Spinal cord (tissue), 10 donors: ENCODE measurements at places on chromosomes 6 and 20.

- no peak for DNase-seq
Observed at GRCh38 chr6:54191461-54191860, 80.2 kb downstream of the MLIP start.

DNA sequence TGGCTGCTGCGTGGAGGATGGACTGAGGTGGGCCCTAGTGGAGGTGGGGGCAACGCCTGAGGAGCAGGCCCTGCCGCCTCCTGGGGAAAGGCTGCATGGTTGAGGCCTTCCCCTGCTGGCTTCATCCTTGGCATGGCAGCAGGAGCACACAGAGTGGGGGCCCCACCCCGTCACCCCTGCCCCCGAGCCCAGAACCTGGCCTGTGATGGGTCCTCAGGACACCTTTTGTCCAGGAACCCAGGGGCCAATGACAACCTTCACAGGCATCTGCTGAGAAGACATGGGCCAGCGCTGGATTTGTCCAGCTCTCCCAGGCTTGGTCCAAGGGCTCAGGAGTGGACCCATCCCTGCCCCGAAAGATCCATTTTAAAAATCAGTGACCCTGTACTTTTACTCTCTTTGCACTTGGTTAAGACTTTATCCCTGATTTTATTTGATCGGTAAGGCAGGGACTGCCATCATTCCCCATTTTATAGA is 575 bp upstream of the SLC17A9 start:
- DNase-seq, result no peak

DNA sequence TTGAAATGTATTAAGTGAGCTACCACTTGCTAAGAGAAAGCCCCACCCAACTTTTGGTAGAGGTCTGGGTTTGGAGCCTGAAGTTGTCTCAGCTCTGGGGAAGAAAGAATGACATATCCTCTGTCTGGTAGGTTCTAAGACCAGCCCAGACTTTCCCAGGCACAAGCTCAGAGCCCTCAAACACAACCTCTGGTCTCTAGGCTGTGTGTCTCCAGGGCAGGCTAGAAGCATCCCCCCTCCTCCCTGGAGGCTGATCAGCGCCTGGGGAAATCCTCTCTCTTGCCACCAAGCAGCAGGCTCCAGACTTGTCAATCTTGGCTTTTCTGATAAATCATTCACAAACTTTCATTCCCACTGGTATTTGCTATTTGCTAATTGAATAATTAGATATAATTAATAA is 226.5 kb upstream of the CST7 start:
- DNase-seq, result no peak

DNA sequence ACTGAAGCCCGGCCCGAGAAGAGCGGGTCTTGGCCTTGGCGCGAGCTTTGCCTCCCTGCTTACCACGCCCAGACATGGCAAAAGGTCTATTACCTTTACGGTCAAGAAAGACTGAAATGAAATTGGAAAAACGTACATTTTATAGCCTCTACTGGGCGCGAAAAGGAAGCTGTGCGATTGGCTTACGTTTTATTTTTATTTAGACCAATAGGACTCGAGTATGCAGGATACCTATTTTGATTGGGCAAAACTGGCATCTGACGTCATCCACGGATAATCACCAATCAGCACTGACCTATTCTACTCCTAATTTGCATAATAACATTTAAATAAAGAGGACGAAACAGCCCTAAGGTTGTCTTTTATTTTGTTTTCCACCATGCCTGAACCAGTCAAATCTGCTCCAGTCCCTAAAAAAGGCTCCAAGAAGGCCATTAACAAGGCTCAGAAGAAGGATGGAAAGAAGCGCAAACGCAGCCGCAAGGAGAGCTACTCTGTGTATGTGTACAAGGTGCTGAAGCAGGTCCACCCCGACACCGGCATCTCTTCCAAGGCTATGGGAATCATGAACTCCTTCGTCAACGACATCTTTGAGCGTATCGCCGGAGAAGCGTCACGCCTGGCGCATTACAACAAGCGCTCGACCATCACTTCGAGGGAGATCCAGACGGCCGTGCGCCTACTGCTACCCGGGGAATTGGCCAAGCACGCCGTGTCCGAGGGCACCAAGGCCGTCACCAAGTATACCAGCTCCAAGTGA is 97.4 kb downstream of the OR2B2 start:
- DNase-seq, result peak; percentile 92

GRCh38 chr6:161091972-161092701 is 100.6 kb downstream of the MAP3K4 start:
- DNase-seq, result no peak

DNA sequence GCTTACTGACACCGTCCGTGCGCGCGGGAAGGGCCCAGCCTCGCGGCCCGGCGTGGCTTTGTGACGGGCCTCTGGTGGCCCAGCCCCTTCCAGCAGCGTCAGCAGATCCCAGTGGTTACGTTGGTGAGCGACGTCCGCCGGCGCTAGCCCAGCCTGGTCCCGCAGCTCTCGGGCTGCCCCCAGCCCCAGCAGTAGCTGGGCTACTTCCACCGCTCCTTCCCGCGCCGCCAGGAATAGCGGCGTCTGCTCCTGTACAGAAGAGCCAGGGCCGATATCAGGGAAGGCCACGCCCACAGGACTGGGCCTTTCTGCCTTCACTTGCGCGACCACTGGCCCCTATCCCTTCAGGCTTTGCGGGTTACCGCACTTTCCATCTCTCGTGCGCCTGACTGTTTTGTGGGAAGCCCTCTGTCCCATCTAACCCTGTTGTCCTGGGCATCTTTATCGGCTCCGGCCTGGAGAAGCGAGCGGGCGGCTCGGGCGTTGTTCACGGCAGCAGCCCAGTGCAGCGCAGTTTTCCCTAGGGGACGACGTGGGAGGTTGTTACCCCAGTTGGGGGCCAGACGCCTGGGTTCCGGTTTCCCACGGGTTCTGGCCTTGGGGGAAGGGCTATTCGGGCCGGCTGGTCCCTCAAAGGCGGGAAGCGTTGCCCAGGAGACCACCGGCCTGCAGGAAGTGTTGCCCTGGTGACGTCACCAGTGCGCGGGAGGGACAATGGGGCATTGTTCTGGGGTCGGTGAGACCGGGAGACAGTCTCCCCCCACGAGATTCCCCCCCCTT is 3.6 kb upstream of the GPSM3 start:
- DNase-seq, result peak; percentile 97

DNA sequence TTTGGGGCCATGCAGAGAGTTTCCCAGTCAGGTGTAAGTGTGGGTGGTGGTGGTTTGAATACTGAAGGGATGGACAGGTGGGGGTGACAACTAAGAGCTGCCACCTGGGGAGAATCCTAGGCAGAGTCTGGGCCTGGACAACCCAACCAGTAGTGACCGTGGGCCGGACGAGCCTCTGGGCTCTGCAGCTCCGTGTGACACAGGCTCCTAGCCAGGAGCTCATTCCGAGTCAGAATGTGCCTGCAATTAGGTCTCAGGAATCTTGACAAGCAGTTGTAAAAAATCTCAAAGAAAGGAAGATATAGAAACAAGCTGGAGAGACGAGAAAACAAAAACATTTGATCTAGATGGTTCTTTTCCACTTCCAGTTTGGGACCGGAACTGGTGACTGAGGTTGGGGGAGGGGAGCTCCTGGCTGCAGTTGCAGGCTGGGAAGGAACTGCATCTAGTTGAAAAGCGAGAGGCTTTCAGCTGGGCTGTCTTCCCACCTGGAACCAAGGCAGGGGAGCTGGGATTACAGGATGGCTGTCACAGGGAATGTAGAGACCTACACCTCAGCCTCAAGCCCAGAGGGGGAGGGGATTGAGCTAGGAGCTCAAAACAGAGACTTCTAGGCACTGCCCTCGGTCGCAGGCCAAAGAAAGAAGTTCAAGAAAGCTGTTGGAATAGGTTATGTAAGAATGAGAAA is 156.9 kb downstream of the PAX1 start:
- no peak for DNase-seq

DNA sequence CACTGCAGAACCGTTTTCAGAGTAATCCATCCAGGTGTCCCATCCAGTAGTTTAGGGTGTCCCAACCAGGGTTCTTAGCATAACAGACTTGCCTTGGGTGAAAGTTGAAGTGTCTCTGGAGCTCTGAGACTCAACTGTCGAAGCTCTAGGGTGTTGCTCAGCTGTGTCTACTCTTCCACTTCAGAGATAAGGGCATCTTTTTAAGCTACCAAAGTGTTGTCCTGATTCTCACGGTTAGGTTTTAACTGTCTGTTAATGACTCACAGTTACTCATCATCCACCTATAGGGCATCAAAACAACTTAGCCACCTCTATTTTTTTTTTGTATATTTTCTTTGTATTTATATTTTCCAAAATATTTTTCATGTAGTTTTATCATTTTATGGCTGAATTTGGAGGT is 36.9 kb upstream of the TBX18 start:
- DNase-seq, result no peak

GRCh38 chr6:158863646-158864045 is 44.5 kb upstream of the EZR start:
- DNase-seq, result no peak

- DNase-seq, result no peak
Observed at GRCh38 chr6:135938576-135939207, 87.2 kb downstream of the PDE7B start.

DNA sequence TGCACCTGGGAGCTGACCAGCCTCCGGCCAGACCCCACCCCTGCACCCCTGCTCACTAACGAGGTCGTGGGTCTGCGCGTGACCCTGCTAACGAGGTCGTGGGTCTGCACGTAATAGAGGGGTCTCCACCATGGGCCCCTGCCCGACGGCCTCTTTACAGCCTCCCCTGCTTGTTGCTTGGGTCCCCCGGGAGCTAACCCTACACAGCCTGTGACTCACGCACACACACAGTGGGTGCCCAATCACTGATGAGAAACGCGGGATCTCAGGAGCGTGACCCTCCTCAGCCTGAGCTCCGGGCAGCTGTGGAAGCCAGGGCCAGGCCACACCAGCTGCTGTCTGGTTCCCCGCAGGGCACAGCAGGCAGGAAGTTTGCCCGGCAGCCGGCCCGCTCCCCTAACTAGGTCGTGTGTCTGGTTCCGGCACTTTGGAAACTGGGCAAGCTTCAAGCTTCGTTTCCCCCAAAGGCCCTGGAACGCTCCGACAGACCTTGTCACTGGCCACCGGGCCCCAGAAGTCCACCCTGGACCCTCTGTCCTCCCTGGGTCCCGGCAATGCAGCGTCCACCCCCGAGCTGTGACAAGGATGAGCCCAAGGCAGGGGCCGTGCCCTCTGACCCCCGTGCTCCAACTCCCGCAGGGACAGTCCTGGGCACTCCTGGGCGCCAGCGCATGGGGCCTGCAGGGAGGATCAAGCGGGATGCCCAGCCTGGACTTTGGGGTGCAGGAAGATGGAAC is 767 bp downstream of the PTK6 start:
- no peak for DNase-seq

- DNase-seq, result no peak
Observed at GRCh38 chr6:34181908-34182307, 36.0 kb upstream of the GRM4 start.

DNA sequence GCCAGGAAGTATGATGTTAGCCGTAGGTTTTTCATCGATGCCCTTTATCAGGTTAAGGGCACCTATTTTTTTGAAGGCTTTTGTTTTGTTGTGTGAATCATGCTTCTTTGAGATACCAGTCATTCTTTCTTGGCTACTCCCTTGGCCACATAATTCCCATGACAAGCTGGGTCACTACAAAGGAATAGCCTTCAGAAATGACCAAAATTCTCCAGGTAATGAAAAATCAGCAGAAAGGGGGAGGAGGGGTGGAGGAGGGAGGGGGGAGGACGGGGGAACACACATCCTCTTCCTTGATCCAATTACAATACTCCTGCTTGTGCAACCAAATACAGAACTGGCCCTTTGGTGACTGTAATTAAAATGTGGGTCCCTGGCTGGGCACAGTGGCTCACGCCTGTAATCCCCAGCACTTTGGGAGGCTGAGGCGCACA is 21.7 kb upstream of the TGM2 start:
- no peak for DNase-seq

GRCh38 chr6:144340541-144341371 is 55.6 kb downstream of the UTRN start:
- DNase-seq, result no peak

DNA sequence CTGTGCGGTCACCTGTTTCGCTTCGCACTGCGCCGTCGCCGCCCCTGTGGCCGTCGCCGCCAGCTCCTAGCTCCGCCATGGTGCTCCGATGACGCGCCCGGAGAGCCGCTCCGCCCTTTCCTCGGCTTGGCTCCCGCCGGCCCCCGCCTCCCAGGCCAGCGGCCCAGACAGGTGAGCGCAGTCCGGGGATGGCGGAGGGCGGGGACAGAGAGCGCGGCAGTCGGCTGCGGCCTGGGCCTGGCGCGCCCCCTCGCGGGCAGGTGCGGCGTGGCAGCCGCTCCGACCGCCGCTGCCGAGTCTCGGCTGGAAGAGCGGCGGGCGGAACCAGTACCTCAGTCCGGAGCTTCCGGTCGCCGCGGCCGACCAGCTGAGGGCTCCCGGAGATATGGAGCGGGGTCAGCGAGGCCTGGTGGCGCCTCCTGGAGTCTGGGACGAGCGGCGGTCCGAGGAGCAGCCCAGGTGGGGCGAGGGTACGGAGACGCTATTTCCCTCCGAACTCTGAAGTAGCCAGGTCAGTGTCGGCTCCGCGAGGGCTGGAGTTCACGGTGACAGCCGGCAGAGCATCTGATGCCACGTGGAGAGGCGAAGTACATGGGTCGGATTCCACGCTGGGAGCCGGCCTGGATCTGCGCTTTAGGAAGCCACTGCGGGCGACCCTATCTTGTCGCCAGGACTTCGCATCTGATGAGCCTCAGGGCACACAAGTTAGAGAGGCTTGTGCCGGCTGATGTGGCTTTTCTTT is at the start of gene MAP7:
Gene MAP7 (minus strand): TSS at position 93 of the 742 bp plus-strand sequence. CDS start 14 bp downstream, at position 79.
- DNase-seq, result no peak

DNA sequence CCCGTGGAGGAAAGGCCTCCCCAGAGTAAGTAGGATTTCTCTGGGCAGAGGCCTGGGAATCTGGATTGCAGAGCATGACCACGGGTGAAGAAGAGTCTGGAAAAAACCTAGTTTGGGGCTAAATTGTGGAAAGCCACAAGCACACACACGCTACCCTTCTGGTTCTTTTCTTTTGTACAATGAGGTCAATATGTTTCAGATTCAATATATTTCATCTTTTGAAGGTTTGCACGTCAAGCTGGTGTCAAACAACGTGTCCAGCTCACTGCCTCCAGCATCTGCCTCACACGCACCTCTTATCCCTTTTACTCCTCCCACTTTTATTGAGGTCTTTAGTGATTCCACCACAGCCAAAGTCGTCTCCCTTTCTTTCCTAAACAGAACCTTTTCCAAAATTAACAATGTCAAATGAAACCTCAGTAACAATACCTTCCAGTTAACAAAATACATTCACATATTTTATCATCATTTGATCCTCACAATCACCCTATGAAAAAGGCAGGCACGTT is 773 bp upstream of the EPB41L2 start:
- no peak for DNase-seq

- no peak for DNase-seq
Observed at GRCh38 chr6:116118608-116119007, 7.3 kb downstream of the COL10A1 start.

GRCh38 chr6:7906741-7907140 is 3.8 kb downstream of the TXNDC5 start:
- no peak for DNase-seq

DNA sequence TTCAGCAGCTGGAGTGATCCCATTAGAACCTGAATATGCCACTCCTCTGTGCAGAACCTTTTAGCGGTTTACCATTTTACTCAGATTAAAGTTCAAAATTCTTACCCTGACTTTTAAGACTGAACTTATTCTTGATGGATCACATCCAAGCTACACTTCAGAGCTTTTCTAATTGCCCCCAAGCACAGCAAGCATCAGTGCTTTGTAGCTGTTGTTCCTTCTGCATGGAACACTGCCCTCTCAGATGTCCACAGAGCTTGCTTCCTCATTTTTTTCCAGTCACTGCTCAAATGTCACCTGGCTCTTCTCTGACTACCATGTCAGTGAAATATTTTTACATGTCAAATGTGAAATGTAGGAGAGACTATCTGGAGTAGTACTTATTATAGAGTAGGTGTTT is 1.6 kb upstream of the SLC35B3 start:
- DNase-seq, result no peak

GRCh38 chr6:43915986-43916923 is 146.2 kb downstream of the VEGFA start:
- DNase-seq, result no peak
